Renal cortical epithelial cell (primary cell): ENCODE measurements at places on chromosomes 5 and 9. TPM values are rescaled to one million over a fixed set of nuclear protein-coding genes. Genes with fewer than 3 reads are reported as not detected.

TMEM252 gene
- total RNA-seq, result 0.20 TPM in 1 of 2 replicates, not detected in the other

DMRT3 gene
- total RNA-seq, result not detected in 2 replicates

GADD45G gene
- total RNA-seq, result 0.20 TPM in 1 of 2 replicates, not detected in the other

GRCh38 chr9:127285965-127286364, 21.4 kb downstream of the GARNL3 start:
- DNase-seq, result no peak

DNA sequence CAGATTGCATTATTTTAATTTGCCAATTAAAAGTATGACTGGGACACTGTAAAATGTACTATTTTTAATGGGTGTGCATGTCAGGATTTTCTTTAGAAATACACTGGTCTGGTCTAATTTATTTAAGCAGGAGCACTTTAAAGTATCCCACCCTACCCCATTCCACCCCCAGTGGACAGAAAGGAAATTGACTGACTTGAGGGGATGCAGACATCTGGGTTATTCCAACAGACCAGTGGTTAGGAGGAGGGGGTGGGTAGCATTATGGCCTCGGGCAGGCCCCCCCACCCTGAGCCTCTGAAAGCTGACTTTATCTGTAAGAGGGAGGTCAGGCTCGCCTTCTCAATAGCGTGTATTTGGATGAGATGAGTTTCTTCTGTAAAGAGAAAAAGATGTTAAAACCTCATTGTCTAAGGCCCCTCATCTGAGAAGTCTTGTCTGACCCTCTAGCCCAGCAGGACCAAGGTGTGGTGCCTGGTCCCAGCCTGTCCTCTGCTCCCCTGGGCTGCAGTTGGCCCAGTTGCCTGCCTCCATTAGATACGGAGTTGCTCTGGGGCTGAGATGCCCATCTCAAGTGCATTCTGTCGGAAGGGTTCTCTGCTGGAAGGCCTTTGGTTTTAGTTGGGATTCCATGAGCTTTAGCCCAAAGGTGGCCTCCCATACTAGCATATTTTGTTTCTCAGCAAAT, 4.4 kb downstream of the HNRNPAB start:
- DNase-seq, result no peak

DNA sequence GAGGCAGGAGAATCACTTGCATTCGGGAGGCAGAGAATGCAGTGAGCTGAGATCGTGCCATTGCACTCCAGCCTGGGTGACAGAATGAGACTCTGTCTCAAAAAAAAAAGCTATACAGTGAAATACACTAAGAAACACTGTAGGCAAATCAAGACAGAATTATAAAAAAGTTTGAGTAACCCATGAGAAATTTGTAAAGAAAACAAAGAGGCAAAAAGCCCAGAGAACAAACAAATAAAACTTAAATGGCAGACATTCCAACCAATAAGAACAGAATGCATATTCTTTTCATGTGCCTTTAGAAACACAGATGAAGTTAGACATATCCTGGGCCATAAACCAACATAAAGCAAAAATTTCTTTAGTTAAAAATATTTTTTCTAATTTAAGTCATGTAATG, 30.6 kb downstream of the ZNF169 start:
- no peak for DNase-seq

DNA sequence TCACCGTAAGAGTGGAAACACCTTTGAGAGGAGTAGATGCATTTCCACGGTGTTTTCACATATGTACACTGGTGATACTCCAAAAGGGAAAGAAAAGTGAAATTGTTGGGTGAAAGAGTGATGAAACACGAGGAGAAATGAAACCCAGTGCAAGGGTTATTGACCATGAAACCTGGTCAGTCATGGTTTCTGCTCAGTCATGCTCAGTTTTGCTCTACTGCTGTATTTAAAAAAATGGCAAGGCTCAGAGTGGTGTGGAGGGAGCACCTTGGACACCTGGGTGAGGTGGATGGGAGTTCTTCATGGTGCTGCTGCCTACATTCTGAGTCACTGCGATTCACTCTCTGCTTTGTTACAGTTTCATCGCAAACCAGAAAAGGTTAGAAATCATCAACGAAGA, 32.3 kb downstream of the NTRK2 start:
- DNase-seq, result peak; percentile 29

GRCh38 chr9:93225892-93226291, 42.0 kb downstream of the WNK2 start:
- DNase-seq, result no peak

- DNase-seq, result peak; percentile 25
Measured at GRCh38 chr5:177085985-177086653, 596 bp upstream of the FGFR4 start.

DNA sequence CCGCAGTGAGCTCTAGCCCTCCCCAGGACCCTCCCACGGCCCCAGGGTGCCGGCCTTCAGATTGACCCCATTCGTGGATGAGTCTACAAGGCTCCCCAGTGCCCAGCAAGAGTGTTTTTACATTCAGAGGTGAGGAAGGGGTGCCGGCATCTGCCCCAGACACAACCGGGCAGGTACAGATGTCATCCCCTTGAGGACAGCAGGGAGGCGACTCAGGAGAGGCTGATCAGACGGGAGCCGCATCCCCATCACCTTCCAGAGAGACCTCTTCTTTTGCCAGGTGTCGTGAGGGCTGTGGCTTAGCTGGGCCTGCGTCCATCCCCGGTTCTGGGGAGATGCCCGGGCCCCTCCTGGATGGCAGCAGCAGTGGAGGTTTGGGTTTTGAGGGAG, 4.3 kb upstream of the LRRC14B start:
- no peak for DNase-seq
